ENCODE measurements at places on chromosomes 6 and 20.

DNA sequence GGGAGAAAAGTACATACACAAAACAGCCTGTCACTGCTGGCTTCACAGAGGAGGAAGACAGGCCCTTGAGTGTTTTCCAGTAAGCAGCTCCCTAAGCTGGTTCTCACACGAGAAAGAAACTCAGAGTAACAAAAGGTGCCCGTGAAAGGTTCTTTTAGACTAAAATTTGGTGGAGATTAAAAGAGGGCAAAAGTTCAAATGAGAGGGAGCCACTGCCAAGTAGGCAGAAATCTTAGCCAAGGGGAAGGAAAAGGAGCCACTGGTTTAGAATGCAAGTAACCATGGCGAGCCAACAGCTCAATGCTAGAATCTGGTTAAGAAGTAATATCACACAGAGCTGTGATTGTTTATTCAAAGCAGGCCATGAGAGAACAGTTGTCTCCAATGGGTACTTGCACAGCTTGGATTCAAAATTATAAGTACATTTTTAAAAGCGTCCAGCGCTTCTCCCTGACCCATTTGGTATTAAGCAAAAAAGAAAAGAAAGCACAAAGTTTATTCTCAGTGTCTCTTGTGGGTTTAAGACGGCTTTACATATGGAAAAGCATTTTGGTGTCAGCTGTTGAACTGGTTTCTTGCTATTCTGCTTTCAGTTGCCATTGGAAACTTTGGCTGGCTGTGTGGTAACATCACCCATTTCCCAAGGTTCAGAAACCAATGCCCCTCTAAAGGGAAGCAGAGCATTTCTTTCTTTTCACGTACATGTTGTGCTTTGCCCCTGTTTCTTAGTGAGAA, 648.5 kb downstream of the RNF144B start:
- no peak for DNase-seq

GRCh38 chr6:47302043-47302442, 7.7 kb downstream of the TNFRSF21 start:
- DNase-seq: no peak

GRCh38 chr6:11744753-11745152, 33.9 kb downstream of the ADTRP start:
- DNase-seq: no peak

DNA sequence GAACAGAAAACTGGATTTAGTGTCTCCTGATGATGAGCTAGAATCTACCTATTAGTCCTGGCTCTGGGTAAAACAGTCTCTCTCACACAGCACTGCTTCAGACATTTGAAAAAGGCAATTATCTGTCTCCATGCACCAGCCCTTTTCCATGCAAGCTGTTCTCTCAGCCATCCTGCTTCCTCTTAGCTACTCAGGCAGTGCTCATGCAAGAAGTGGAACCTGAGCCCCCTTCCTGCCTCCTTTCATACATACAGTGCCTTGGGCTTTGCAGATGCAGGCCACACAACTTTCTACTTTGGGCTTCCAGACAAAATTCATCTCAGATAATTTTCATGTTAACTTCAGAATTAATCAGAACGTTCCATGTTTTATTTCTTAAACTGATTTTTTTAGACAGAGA, 151.3 kb downstream of the RALGAPA2 start:
- no peak for DNase-seq

- DNase-seq: no peak
These were observed 113.5 kb downstream of the SLC22A3 start for GRCh38 chr6:160461641-160462040.

- DNase-seq: no peak
These were observed 845 bp downstream of the ENPP1 start for GRCh38 chr6:131808460-131809269.

DNA sequence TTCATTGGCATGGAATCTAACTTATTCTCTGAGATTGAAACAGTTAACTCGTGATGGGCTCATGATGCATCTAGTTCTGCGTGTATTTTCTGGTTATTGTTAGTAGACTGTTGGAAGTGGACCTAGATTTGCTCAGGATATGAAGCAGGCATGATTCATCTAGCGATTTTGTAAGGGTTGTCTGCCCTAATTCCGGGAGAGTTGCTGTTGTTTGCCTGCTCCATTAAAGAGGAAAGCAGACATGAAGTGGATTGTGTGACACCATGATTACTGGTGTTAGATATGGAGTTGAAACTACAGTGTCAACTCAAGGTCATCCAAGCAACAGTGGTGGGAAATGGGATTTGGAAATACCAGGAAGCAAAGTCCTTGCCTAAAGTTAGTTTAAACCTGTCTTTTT, 41.0 kb downstream of the SOX4 start:
- no peak for DNase-seq

All from central memory CD8-positive, alpha-beta T cell (primary cell).